Neural crest cell (in vitro differentiated cells): ENCODE measurements at places on chromosomes 1 and 21.

DNA sequence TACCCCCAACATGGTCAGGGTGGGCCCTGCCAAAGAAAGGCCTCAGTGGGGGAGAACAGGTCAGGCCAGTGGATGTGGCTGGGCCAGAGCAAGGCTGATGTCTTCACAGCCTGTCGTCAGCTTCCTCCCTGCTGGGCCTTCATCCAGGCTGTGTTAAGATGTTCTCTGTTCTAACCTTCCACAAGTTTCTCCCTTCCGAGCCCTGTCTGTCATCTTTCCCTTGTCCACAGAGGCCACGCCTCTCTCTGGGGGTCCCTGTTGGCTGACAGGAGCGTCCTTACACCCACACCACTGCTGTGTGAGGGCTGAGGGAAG, 36.2 kb downstream of the SIM2 start:
- DNase-seq = no peak

GRCh38 chr21:16423921-16424320, 694.1 kb downstream of the USP25 start:
- DNase-seq = no peak

GRCh38 chr21:33023574-33024200, 2.0 kb upstream of the OLIG2 start:
- no peak for DNase-seq

GRCh38 chr1:3759164-3759563, 6.9 kb downstream of the CCDC27 start:
- no peak for DNase-seq

- DNase-seq = no peak
Measured at GRCh38 chr1:228998179-228998578, 262.9 kb downstream of the RHOU start.

GRCh38 chr1:167533851-167534300, 15.5 kb upstream of the CD247 start:
- peak; percentile 84 for DNase-seq

DNA sequence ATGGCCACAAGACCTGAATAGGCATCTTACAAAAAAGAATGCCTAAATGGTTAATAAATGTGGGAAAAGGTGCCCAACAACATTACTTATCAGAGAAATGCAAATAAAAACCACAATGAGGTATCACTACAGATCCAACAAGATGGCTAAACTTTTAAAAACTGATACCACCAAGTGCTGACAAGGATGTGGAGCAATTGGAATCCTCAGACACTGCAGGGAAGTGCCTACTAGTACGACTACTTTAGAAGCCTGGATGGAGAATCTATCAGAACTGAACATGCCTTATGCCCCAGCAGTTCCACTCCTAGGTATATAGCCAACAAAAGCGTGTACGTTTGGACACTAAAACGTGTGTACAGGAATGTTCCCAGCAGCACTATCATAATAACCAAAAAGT, 19.9 kb downstream of the TNFRSF8 start:
- DNase-seq = no peak

GRCh38 chr1:110902820-110903463, 30.0 kb downstream of the CD53 start:
- DNase-seq = no peak

DNA sequence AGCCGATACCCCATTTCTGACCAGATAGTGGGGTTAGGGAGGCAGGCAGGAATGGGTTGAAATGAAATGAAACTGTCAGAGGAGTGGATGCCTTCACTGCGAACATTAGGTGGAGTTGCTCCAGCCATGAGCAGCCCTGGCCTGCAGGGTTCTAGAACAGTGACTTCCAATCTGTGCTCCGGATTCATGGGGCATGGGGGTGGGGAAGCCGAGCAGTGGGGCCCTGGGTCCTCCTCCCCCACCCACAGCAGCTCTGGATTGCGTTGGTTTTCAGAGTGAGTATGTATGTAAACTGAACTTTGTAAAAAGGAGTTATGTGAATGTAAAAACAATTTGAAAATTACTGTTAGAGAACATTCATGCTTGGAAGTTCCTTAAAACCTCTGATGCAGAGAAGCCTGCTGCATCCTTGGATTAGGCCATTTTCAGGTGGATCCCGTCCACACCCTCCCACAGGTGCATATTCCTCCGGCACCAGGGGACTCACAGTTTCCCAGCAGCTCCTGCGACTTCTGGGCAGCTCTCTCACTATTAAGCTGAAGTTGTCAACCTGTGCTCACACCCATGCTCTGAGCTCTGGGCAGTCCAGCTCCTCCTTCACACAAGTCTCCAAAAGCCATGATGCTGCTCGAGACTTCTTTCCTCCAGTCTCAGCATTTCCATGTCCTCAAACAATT, 54.4 kb upstream of the EDN2 start:
- no peak for DNase-seq

GRCh38 chr1:40155910-40156309, 5.3 kb upstream of the RLF start:
- DNase-seq = no peak

DNA sequence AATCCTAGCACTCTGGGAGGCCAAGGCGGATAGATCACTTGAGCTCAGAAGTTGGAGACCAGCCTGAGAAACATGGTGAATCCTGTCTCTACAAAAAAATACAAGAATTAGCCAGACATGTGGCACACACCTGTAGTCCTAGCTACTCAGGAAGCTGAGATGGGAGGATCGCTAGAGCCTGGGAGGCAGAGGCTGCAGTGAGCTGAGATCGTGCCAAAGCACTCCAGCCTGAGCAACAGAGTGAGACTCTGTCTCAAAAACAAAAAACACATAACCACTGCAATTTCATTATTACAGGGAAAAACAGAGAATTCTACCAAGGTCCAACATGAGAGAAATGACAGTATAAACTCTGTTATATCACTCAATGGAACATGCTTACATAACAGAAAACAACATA, 4.4 kb upstream of the TOMM20 start:
- no peak for DNase-seq

DNA sequence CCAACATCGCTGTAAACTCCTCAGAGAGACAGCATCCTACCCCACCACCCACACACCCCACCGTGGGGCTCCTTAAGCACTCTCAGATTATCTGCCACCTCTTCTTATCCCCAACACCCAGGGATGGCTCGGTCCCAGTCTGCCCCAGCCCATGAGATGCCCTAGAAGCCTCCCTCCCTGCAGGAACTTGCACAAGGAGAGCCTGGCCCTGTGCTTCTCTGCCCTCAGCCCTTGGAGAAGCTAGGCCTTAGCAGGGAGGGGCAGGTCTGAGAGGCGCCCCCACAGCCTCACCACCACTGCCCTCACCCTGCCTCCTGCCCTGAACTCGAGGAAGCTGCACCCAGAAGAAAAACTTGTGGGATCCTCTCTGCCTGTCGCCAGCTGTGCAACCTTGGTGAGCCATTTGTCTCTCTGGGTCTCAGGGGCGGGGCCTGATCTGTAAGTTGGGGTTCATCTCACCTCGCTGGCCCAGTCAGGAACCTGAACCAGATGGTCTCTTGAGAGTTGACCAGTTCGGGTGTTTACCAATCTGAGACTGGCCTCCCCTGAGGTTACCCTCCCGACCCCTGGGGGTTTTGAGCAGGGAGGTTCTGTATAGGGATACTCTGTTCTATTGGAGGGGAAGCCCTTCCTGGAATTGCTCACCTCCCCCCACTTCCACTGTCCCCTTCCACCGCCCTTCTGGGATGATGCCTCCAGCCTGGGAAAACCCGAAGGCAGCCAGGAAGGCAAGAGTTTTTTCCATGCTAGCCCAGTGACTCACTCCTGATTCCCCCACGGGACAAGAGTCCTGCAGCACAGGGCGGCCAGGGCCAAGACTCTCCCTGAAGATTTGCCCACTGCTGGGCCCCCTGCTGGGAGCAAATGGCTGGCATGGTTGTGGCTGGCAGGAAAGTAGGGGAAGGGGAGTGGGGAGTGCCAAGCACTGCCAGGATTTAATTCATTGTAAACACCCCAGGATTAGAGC, at the start of gene S100A3:
Gene S100A3, minus strand, starts transcription at position 537 of the 967 bp plus-strand sequence. CDS start 773 bp downstream, outside the sequence.
- DNase-seq = no peak

GRCh38 chr1:206833106-206833680, 32.2 kb upstream of the IL20 start:
- DNase-seq = no peak

GRCh38 chr21:32320059-32320458, 21.4 kb downstream of the MRAP start:
- DNase-seq = no peak

DNA sequence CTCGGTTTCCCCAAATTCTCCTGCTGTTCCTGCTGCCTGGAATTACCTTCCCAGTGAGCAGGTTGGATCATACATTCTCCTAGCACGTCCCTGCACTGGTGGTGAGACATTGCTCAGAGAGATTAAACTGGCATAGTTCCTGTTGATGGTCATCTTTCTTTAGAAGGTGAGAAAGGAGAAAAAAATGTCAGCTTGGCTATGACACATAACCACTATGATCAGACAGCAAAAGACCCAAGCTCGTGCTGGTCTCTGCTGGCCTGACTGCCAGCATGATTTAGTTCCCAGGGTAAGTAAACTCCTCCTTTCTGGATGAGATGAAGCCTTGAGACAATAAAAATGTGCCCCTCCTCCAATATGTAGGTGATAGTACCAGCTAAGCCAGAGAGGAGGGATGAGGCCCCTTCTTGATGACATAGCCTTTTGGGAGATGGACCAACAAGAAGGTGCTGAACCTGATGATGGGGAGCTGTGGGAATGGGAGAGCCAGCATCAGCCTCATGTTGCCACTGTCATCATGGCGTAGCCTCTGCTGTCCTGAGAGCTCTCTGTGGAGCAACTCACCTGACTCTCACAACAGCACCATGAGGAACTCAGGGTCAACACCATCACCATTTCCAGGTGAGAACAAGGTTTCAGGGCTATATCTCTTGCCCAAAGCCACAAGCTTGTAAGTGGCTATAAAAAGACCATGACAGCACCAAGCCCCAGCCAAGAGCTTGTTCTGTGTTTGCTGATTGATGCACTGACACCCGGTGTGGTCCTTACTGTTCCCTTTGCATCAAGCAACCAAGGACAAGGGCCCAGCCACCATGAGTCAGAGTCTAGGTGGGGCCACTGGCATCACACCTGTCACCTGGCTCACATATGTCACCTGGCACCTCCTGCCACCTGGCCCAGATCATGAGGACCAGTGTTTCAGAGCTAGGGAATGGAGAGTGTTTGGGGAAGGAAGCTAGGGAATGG, 200.0 kb downstream of the MATN1 start:
- no peak for DNase-seq

GRCh38 chr21:41970106-41970391, 16.2 kb upstream of the C2CD2 start:
- no peak for DNase-seq

GRCh38 chr1:49136738-49137251, 360.1 kb upstream of the BEND5 start:
- DNase-seq = no peak

DNA sequence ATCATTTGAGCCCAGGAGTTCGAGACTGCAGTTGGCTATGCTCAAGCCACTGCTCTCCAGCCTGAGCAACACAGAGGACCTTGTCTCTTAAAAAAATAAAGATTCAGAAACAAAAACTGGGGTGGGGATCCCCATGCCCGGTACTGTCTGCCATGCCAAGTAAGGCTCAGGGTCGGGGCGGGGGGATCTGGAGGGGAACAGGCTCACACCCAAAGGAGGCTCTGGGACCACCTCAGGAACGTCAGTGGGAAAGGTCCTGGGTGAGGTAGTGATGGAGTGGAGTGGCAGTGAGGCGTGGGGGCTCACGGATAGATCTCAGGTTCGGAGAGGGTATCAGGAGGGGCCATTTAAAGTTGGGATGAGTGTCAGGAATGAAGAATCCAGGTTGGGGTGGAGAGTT, 765 bp upstream of the S100A4 start:
- no peak for DNase-seq

DNA sequence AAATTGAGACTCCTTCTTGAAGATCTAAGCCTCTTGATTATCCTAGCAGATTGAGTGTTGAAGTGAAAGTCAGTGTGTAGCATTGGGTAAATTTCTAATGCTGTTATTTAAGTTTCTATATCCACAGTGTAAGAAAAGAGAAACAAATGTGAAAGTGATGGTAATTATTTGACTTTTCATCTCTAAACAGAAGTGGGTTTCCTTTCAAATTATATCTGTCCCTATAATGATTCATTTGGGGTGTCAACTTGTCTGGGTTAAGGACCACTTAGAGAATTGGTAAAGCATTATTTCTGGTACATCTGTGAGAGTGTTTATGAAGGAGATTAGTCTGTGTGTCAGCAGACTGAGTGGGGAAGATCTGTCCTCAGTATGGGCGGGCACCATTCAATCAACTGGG, 133.0 kb upstream of the HMCN1 start:
- no peak for DNase-seq

GRCh38 chr1:177755851-177756560, 213.9 kb downstream of the SEC16B start:
- DNase-seq = no peak

- DNase-seq = no peak
Measured at GRCh38 chr1:204709960-204710912, 24.7 kb upstream of the LRRN2 start.

- DNase-seq = no peak
Measured at GRCh38 chr1:5125208-5125607, 470.8 kb downstream of the AJAP1 start.

GRCh38 chr1:239204401-239204800, 182.0 kb upstream of the CHRM3 start:
- DNase-seq = no peak

GRCh38 chr1:92754000-92754718, 30.7 kb downstream of the EVI5 start:
- no peak for DNase-seq

- no peak for DNase-seq
Measured at GRCh38 chr1:114104949-114105348, 48.7 kb downstream of the SYT6 start.

DNA sequence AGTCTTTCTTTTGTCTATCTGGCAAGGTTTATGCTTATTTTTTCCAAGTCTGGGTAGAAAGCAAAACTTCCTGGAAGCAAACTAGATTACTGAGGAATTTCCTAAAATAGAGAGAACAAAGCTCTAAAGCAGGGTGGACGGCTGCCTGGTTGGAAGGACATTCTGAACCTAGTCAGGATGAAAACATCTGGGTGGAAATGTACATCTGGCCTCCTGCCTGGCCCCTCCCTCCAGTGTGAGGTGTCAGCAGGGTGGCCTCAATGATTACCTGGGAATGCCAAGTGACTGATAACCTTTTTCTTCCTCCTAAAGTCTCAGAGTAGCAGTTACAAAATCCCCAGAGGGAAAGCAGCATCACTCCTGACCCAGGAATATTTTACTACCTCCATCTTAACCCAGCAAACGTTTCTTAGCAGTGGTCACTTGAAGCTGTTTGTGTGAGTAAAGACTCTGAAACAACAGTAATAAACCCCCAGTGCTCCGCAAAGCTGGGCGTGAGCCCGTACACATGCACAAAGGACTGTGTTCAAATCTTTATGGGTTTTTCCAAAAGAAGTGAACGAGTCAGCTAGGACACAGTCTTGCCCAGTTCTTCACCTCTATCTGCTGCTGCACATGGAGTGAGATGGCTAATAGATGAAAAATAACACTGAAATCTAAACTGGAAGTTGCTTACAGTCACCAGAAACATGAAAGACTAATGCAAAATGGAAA, 18.9 kb downstream of the ANGPTL7 start:
- no peak for DNase-seq

GRCh38 chr1:173302890-173303829, 96.0 kb upstream of the TNFSF4 start:
- no peak for DNase-seq
